Fibroblast of skin of abdomen (primary cell): ENCODE measurements at places on chromosomes 4 and X.

GRCh38 chr4:78647272-78647671 is 95.7 kb downstream of the ANXA3 start:
- no peak for DNase-seq

- no peak for DNase-seq
These were observed 348.0 kb upstream of the POU3F4 start for GRCh38 chrX:83160096-83160495.

- no peak for DNase-seq
These were observed 142.8 kb downstream of the PJA1 start for GRCh38 chrX:69022430-69022829.

DNA sequence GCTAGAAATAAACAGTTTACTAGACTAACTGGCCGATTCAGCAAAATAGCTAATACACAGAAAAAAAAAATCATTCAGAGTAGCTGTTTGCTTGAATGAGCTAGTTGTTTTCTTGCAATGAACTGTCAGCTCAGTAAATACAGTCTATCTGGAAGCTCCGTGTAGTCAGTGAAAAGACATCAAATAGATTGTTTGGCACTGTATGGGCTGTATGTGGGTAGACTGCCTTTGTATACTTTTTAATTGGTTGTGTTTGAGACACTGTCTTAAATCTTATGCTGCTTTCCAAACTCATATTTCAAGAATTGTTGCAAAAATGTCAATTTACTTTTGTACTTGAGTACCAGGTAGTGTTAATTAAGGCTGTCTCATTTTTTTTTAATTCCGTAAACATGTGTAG is 61.6 kb upstream of the GPR174 start:
- no peak for DNase-seq

GRCh38 chr4:30716681-30717207 is 3.4 kb upstream of the PCDH7 start:
- DNase-seq, result peak; percentile 51

- no peak for DNase-seq
These were observed 273.5 kb upstream of the ADGRL3 start for GRCh38 chr4:60926624-60927023.

GRCh38 chrX:11382930-11383329 is 89.7 kb downstream of the AMELX start:
- no peak for DNase-seq

GRCh38 chrX:144801786-144802185 is 445.5 kb upstream of the SPANXN1 start:
- no peak for DNase-seq

- DNase-seq, result peak; percentile 0
These were observed 16.2 kb upstream of the LAMP2 start for GRCh38 chrX:120485315-120485637.

GRCh38 chrX:18448416-18448815 is 23.0 kb downstream of the CDKL5 start:
- peak; percentile 72 for DNase-seq

GRCh38 chrX:53479301-53479700 is 45.1 kb upstream of the HSD17B10 start:
- DNase-seq, result no peak

- DNase-seq, result no peak
These were observed 1217.0 kb upstream of the PRKX start for GRCh38 chrX:4930426-4930825.

GRCh38 chr4:174764105-174764729 is 64.8 kb downstream of the GLRA3 start:
- peak; percentile 21 for DNase-seq

- no peak for DNase-seq
These were observed 472.5 kb upstream of the RPS6KA3 start for GRCh38 chrX:20739038-20739745.

- no peak for DNase-seq
These were observed 74.8 kb upstream of the PASD1 start for GRCh38 chrX:151488677-151489076.

GRCh38 chr4:138218976-138219375 is 23.2 kb downstream of the SLC7A11 start:
- no peak for DNase-seq

- DNase-seq, result no peak
These were observed 47.4 kb downstream of the TEX13A start for GRCh38 chrX:105173071-105173470.

DNA sequence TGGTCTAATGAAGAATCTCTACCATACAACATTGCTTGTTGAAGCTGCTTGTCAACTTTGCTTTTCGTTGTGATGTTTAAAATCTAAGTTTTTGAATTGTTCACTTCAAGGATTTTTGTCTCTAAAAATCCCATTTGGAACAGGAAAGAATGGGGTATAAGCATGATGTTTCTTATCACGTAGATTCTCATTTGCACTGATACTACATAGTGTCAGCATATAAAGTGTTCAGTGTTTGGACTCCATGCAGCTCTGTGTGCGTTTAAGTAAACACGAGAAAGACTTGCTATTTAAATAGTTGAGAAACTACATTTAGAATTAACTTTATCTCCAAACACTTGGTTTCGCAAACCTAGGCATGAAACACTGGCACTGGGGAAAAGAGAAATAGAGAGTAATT is 452.5 kb downstream of the NKX6-1 start:
- no peak for DNase-seq

DNA sequence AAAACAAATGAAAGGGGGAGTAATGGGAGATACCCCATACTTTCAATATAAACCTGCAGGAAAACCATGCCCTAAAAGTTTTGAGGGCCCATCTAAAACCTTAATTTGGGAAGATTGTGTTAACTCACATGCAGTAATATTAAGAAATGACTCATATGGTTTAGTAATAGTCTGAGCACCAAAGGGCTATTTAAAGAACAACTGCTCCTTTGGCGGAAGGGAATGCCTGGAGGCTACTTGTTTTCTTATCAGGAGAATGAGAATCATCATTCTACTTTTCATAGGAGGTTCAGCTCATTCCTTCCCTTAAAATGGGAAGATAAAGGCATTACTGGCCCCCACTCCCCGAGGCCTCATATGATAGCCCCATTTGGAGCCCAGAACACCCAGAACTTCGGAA is 47.6 kb downstream of the SPIN3 start:
- no peak for DNase-seq

GRCh38 chr4:41144812-41145211 is 69.5 kb downstream of the APBB2 start:
- peak; percentile 22 for DNase-seq

DNA sequence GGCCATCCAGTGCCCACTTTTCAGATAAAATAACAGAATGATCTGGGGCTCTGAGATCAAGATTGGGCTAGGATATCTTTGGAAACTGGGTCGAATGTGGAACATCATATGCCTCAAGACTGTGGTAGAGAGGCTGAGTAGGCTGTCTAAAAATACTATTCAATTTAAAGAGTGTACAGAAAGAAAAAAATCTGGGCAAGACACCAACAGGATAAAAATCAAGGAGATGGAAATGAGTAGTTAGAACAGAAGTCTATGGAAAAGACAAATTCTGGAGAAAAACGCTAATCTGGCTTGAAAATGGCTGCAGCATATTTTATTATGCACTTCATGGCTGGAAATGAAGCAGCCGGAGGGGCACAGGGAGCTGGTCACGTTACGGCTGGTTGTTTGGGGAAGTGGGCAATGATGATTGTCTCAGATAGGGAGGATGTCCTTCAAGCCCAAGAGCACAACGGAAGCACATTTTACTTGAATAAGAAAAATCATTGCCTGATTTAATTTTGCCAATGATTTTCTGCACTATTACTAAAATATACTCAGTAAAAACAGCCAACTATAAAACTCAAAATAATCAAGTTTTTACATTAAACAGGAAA is 27.1 kb upstream of the MAPK10 start:
- no peak for DNase-seq

- peak; percentile 4 for DNase-seq
These were observed 5.6 kb downstream of the ZFP92 start for GRCh38 chrX:153416781-153417450.

- DNase-seq, result no peak
These were observed 54.6 kb upstream of the TACR3 start for GRCh38 chr4:103774326-103774825.

DNA sequence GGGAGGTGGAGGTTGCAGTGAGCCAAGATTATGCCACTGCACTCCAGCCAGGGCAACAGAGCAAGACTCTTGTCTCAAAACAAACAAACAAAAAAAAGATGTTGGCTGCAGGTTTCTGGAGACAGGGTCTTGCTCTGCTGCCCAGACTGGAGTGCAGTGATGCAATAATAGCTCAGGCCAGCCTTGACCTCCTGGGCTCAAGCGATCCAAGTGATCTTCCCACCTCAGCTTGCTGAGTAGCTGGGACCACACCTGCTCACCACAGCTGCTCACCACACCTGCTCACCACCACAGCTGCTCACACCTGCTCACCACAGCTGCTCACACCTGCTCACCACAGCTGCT is 29.9 kb upstream of the CPLX1 start:
- DNase-seq, result no peak

DNA sequence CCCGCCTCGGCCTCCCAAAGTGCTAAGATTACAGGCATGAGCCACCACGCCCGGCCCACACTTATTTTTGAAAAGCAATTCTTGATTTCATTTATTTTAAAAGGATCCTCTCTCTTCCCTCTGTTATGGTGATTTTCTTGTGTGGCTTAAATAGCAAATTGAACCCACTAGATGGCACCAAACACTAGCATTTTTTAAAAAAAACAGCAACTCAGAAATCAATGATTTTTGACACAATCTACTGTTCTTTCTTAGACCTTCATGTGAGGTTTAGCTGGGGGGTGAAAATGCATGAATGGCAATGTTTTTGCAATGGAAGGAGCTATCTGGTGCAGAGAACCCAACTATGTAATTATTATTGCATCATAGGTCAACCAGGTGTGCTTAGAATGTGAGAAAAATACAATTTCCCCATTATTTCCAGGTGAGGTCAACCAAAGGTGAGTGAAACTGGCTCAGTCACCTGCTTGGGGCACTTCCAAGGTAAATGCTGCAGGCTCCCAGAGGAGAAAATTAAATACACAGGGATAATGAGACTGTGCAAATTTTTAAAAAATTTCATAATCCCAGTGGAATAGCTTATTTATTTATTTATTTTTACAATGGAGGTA is 226.7 kb upstream of the PRKX start:
- DNase-seq, result peak; percentile 1

DNA sequence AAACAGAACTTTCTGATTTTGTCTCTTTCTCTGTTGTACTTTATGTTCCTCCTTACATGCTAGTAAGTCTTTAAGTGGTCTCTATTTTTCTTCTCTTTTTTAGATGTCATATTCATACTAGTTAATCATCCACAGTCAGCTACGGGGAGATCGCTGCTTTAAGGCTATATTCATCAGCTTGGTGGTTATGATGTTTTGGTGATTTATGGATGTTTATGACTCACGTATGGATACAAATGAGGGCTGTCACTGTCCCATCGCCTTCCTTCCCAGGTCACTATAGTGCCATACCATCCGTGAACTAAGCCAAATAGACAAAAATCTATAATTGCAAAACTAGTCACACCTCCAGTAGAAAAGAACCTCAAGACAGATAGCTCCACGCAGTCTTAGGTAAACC is 296.8 kb upstream of the AADAT start:
- peak; percentile 51 for DNase-seq

DNA sequence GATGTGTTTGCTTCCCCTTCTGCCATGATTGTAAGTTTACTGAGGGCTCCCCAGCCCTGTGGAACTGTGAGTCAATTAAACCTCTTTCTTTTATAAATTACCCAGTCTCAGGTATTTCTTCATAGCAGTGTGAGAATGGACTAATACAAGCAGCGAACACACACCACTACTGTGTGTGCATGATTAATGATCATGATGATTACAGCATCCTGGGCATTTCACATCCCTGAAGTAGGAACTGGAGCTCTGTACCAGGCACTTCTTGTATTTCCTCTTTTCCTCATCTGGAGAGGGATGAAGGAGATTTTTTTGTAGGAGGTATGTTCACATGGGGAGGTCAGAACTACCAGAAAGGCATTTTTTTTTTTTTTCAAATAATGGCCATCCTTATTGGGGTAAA is 60.8 kb downstream of the PPM1K start:
- DNase-seq, result no peak

DNA sequence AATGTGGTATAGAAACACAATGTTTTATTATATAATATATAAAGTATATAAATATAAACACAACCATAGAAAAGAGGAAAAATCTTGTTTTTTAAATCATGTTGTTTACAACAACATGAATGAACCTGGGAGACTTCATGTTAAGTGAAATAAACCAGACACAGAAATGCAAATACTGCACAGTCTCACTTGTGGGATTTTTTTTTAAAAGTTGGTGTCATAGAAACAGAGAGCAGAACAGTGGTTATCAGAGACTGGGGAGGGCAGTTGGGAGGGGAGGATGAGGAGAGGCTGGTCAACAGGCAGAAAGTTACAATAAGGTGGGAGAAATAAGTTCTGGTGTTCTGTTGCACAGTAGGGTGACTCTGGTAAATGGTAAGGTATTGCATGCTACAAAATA is 57.1 kb downstream of the FREM3 start:
- DNase-seq, result no peak

- peak; percentile 99 for DNase-seq
These were observed at the start of gene CBR4 for GRCh38 chr4:169010125-169011023. Gene CBR4 (minus strand): TSS chr4:169010255. CDS start chr4:169010089, 166 bp downstream.

DNA sequence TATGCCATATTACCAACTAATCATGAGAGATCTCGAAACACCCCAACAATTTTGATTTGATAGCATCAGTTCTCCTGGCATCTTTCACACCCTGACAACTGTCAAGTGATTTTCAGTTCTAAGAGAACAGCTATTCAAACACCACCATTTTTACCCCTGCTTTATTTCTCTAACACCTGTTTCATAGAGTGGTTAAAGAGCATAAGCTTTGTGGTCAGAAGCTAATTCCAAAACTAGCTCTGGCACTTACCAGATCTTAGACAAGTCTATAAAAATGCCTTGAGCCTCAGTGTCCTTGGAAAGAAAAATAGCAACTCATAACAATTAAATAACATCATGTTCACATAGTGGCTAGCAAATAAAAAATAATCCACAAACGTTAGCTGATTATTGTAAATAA is 17.9 kb downstream of the PPA2 start:
- no peak for DNase-seq

DNA sequence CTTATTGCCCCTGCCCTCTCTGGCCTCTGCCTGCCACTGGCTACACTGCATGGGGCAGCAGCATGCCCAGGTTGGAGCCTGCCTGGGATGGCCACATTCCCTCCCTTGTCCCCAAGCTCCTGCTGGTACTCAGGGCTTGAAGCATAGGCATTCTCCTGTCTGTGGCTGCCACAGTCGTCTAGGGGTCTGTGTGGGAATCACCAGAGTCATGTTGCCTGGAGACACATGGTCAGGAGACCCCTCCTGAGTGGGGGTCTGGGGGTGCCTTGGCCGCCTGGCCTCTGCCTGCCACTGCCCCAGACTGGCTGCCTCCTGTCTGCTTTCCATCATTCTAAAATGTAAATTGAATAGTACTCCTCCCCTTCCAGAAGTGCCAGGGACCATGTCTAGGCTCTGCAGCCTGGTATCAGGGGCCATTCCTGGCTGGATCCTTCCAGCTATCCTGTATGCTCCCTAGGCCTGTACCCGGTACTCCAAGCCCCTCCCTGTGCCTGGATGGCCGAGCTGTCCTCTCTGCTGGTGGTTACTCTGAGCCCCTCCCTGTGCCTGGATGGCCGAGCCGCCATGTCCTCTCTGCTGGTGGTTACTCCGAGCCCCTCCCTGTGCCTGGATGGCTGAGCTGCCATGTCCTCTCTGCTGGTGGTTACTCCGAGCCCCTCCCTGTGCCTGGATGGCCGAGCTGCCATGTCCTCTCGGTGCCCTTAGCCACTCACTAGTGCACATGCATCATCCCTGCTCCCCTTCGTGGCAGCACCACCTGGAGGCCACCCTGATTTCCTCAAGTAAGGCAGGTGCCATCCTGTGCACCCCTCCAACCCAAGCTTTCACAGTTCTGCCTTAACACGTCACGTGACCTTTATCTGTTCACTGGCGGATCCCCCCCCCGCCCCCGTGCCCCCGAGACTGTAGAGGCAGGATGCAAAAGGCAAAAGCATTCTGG is 5.5 kb upstream of the NKX1-1 start:
- DNase-seq, result no peak
